ENCODE measurements at places on chromosomes 1 and 21.

- no peak for DNase-seq
Measured at GRCh38 chr1:95006681-95007080, 66.1 kb downstream of the ALG14 start.

GRCh38 chr1:155135415-155136028, at the start of gene SLC50A1:
SLC50A1 (plus strand) TSS chr1:155135852; CDS start chr1:155135912, 60 bp downstream.
- DNase-seq, result peak; percentile 96

GRCh38 chr1:164087906-164088453, 471.0 kb upstream of the PBX1 start:
- DNase-seq, result no peak

GRCh38 chr1:153921803-153922075, 1.0 kb downstream of the GATAD2B start:
- no peak for DNase-seq

DNA sequence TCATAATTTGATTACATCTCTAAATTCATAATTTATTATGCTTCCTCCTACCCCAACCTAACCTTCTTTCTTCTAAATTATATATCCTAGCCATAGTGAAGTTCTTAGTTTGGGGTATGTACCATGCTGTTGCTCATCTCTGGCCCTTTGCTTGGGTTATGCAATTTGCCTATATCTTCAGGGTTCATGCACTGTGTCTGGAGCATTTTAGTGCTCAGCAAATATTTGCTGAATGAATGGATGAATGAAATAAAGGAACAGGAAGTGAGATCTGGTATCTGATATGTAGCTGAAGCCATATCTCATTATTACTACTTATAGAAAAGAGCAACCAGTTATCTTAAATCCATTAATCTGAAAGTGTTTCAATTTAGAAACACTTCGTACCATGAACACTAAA, 137.6 kb downstream of the GPATCH2 start:
- no peak for DNase-seq

DNA sequence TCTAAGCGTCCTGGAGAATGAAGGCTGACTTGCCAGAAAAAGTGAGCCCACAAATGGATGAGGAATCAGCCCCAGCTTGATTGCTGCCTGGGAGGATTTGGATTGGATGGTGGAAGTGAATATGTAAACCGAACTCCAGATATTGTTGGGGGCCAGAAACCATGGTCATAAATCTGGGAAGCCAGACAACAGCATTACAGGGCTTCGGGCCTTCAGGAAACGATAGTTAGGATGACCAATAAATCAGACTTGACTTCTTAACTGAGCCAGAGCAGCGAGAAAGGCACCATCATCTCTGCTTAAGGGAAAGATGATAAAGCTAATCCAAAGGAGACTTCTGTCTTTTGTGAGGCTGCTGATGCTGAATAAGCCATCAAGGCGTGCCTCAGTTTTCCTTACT, 26.6 kb downstream of the FAM78B start:
- DNase-seq, result no peak

DNA sequence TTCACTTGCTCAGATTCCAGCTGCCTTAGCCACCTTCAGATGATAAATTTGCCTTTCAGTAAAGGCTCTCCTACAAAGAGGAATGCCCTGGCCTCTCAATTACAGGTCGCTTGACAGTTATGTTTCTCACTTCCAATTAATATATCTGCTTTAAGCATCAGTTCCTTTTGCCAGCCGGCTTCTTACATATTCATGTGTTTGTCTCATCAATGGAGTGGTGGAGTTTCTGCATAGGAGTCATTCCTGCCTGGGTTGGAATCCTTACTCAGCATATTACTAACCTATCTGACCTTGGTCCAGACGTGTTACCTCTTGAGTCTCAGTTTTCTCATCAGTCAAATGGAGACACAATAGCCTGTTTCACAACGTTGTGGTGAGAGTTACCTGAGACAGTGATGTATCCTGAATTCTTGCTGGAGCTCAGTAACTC, 9.4 kb upstream of the SESN2 start:
- no peak for DNase-seq

DNA sequence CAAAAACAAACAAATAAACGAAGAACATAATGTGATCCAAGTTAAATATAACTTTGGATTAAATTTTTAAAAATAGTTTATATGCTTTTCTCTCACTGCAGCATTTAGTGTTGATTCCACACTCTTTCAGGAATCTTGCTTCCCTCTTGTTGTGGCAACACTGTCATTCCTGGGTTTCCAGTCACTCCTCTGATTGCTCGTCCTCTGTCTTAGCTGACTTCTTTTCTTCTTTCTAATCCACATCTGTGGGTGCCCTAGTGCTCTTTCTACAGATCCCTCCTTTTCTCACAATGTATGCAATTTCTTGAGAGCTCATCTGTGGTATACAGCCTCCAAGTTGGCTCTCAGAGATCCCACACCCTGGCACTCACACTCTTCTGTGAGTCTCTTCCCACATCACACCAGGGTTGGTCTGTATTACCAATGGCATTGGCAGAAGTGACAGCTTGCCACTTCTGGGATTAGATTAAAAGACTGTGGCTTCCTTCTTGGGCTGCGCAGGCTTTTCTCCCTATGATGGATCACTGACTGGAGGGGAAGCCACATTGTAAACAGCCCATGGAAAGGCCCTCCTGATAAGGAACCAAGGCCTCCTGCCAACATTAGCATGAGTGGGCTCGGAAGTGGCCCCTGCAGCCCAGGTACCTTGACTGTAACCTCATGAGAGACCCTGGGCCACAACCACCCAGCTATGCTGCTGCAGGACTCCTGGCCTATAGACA, 11.5 kb upstream of the MYOC start:
- no peak for DNase-seq

- DNase-seq, result no peak
Measured at GRCh38 chr1:229671310-229671709, 45.3 kb downstream of the URB2 start.

DNA sequence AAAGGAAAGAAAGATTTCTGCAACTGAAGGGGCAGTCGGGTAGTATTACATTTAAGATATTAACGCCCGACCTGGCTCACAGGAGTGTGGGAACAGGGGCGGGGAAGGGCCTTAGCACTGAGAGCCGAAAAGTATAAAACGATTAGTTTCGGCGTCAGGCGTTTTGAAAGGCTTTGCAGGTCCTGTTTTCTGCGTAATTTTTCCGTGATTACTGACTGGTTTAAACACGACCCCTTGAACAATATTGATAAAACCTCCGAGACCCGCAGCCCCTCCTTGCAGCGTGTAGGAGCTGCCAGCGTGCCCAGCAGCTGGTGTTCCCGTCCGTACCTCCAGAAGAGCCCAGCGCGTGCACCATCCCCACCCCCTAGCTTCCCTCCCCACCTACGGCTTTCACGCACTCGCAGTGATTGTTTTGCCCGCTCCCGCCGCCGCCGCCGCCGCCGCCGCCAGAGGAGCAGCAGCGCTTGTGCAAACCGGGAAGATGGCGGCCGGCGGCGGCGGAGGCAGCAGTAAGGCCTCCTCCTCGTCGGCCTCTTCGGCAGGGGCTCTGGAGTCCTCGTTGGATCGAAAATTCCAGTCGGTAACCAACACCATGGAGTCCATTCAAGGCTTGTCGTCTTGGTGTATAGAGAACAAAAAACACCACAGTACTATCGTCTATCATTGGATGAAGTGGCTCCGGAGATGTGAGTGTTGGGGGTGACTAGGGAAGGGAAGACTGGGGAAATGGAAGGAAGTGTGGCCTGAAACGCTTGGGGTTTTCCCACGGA, 470 bp downstream of the RPRD2 start:
- DNase-seq, result peak; percentile 76

GRCh38 chr1:201758499-201759050, 70.4 kb upstream of the IPO9 start:
- DNase-seq, result no peak

DNA sequence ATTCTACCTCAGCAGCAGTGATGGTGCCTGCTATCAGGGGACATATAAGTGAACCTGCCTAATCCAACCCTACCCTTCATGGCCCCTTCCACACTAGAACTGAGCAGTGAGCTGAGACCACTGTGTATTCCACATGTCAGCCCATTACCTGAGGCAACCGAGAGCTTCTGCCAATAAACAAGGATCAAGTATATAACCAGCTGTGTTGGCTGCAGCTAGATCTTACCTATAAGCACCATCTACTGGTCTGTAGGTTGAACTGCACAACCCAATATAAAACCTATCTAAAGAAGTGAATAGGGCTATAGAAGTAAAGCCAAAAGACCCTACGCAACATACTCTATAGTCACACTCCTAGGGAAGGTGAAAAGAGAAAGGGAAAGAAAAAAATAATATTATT, 376.9 kb downstream of the HHIPL2 start:
- DNase-seq, result no peak

- no peak for DNase-seq
Measured at GRCh38 chr1:16249596-16250241, 12.7 kb upstream of the CPLANE2 start.

- DNase-seq, result no peak
Measured at GRCh38 chr1:192284927-192285326, 31.9 kb upstream of the RGS21 start.

DNA sequence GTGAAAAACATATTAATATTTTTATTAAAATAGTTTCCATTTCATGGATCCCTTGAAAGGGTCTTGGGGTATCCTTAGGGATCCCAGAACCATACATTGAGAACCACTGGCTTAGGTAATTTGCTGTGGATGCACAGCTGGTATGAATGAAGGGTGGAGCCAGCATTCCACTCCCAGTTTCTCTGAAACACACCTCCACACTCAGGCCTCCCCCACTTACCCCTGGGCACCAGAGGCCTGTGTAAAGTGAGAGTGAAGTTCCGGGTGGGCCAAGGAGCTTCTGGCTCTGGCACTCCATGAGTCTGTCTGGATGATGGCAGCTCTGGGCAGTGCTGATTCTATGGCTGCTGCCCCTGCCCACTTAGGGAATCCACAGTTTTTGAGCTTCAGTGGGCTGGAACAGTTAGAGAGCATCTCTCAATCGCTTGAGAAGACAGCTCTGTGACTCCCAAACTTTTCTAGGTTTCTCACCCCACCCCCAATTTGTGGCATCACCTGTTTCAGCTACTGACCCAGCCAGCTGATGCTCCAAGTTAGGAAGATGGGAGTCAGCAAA, 57.8 kb upstream of the CD1D start:
- no peak for DNase-seq

GRCh38 chr1:226903819-226904716, 33.7 kb downstream of the PSEN2 start:
- no peak for DNase-seq

DNA sequence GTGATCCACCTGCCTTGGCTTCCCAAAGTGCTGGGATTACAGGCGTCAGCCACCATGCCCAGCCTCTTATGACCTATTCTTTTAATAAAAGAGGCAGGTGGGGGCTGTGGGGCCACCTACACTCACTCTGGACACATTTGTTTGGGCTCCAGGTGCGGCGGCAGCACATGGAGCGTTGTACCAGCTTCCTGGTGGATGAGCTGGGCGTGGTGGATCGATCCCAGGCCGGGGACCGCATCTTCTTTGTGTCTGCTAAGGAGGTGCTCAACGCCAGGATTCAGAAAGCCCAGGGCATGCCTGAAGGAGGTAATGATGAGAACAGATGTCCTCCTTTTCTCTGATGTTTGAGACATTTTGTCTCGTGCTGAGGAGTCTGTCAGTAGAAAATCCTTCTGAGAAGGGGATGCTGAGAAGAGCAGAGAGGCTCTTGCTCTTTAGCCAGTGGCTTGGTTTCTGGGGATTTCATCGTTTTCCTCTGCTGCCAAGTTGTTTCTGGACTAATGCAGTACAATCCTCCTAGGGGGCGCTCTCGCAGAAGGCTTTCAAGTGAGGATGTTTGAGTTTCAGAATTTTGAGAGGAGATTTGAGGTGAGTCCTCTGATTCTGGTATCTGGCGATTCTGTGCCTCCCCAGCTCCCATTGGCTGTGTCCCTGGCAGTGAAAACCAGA, 17.9 kb upstream of the MIIP start:
- DNase-seq, result peak; percentile 7

- no peak for DNase-seq
Measured at GRCh38 chr1:16090076-16090826, 16.8 kb upstream of the FAM131C start.

- DNase-seq, result no peak
Measured at GRCh38 chr1:65435987-65436386, 15.5 kb downstream of the LEPR start.

DNA sequence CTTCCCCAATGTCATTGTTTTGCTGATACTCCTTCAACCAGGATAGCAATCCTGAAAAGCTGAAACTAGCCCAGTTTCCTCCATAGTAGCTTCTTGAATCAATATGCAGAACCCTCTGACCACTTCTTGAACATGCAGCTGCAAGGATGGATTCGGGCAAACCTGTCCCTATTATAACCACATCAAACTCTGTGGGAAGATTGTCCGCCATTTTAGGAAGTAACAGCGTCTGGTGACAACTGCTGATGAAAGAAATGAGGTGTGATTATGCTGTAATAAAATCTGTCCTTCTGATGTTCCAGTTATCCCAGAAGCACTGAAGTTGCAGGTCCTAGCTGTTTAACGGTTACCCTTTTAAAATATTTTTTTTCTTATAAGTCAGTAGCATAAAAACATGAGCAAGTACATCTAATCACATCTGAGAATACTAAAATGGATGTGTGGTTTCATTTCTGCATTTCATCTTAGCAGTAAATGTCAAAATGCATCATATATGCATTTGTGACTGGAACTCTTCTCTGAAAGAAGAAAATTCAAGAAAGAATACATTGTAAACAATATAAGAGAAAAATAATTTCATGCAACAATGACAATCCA, 4.5 kb downstream of the CHML start:
- no peak for DNase-seq

GRCh38 chr1:48540587-48540986, 68.6 kb upstream of the SPATA6 start:
- no peak for DNase-seq

- DNase-seq, result no peak
Measured at GRCh38 chr1:47415728-47416318, at the start of gene FOXE3. FOXE3 (plus strand) TSS chr1:47416285; CDS start chr1:47416316, 31 bp downstream.

GRCh38 chr1:68819190-68819829, 322.4 kb upstream of the DEPDC1 start:
- DNase-seq, result no peak

DNA sequence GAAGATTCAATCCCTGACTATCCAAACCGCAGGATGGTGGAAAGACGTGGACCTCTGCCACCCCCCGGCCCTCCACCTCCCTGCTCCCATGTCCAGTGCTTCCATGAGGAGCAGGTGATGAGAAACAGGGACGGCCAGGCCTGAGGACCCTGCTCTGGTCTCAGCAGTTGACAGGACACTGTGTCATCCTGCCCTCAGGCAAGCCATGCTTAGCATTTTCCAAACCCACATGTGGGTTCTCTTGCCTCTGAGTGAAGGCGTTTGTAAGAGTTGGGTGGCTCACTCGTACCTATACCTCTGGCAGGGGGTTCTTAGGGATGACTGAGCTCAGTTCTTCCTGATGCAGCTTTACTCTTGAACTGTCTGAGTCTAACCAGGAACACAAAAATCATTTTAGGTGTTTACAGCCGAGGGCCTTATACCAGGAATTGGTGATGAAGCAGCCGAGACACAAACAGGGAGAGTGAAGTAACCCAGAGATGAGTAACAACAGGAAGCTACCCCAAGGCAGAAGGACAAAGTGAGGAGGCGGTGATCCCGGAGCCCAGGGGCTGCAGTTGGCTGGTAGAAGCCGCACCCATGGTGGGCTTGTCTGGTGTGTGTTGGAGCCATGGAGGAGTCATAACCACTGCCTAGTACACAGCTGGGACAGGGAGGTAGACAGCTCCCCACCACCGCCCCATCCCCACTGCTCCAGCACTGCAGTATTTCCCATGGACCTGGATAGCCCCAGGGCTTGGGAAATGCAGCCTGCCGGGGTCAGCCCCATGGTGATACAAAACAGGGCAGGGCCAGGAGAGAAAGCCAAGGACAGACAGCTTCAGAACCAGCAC, 21.4 kb downstream of the MYBPH start:
- DNase-seq, result no peak
